Activated CD4-positive, alpha-beta memory T cell treated with anti-CD3 and anti-CD28 coated beads, Interleukin-2, amount 10 ng/mL, durations not matched to agents 7 days and 5 days (primary cell): ENCODE measurements at places on chromosomes 11 and 22. TPM values are rescaled to one million over a fixed set of nuclear protein-coding genes. Genes with fewer than 3 reads are reported as not detected.

- H3K4me3 ChIP-seq: peak overlapping the region; percentile 8
- no peak overlapping the region for H3K27ac ChIP-seq
- no peak for DNase-seq
- peaks cover 41% of the 10 kb centered on the region for H3K27me3 ChIP-seq
These were observed 1.8 kb downstream of the PRSS23 start for GRCh38 chr11:86802146-86802545.

GRCh38 chr11:93935826-93936225 lies 85.3 kb upstream of the HEPHL1 start:
- no peak overlapping the region for H3K27ac ChIP-seq
- no peak overlapping the region for H3K4me3 ChIP-seq
- no peaks in the 10 kb centered on the region for H3K36me3 ChIP-seq
- H3K27me3 ChIP-seq: peaks cover 2% of the 10 kb centered on the region
- H3K4me1 ChIP-seq: no peaks in the 10 kb centered on the region

Gene MMP12
- not detected for total RNA-seq

Gene OR10D3
- total RNA-seq: not detected

DNA sequence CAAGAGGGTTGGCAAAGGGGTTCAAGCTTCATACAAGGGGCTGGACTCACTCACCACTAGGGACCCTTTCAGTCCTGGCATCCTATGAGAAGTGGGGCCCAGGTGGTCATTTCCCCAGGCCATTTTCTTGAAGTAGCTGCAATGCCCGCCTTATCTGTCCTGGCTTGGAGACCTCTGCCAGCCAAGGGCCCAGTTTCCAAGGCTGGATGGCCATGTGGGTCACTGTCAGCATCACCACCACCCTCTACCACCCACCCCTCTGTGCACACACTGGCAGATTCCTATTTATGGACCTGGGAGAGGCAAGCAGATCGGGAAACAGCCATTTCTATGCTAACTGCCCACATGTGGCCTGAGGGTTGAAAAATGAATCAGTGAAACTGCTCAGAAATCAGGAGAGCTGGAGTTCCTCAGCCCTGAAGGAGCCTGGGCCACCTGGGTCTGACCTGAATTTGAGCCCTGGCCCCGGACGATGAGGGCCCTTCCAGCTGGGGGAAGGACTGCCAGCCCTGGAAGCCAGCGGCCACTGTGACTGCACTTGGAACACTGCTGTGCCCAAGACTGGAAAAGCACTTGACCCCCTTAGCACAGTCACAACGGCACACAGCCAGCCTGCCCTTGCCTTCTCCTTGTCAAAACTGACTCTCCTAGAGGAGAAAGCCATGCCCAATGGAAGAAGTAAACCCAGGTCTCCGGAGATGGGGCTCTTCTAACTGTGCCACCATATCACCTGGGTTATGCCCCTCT lies 442.2 kb downstream of the BUD13 start:
- no peak for DNase-seq
- no peaks in the 10 kb centered on the region for H3K27me3 ChIP-seq
- H3K4me1 ChIP-seq: no peaks in the 10 kb centered on the region
- no peak overlapping the region for H3K4me3 ChIP-seq

DNA sequence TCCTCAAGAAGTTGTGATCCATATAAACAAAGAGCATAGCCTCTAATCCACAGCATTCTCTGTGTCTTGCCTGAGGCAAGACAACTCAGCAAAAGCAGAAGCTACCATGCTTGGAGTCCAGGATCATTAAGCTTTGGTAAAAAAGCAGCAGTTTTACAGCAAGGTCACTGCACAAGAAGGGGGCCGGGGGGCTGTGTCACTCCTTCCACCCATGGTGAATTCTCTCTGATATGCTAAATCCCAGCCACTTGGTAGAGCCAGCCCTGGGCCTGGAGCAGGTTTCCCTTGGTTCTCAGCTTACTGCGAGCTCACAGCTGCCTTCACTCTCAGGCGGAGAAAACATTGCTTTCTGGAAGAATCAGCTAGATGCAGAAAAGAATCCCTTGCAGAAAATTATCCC lies 144.7 kb downstream of the TENM4 start:
- no peaks in the 10 kb centered on the region for H3K36me3 ChIP-seq
- no peak overlapping the region for H3K4me3 ChIP-seq
- DNase-seq: no peak
- no peaks in the 10 kb centered on the region for H3K4me1 ChIP-seq

Gene OR52H1
- total RNA-seq: not detected

DNA sequence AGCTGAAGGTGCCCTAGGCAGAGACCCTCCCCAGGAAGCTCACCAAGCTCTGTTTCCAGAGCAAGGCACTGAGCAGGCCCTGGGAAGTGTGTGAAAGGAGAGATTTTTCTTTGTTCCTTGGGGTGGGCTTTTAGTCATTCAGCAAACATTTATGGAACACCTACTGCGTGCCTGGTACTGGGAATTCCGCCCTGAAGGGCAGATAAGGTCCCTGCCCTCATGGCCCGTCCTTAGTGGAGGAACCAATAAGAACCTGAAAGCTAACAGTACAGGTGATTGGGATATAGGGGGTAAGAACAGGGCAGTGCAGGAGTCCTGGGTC lies 3.9 kb downstream of the TMEM134 start:
- H3K27ac ChIP-seq: peak overlapping the region; percentile 89
- H3K4me1 ChIP-seq: peaks cover 41% of the 10 kb centered on the region
- peaks cover 8% of the 10 kb centered on the region for H3K36me3 ChIP-seq
- peaks cover 2% of the 10 kb centered on the region for H3K27me3 ChIP-seq
